SW480 (cell line): ENCODE measurements at places on chromosomes 3 and 15.

DNA sequence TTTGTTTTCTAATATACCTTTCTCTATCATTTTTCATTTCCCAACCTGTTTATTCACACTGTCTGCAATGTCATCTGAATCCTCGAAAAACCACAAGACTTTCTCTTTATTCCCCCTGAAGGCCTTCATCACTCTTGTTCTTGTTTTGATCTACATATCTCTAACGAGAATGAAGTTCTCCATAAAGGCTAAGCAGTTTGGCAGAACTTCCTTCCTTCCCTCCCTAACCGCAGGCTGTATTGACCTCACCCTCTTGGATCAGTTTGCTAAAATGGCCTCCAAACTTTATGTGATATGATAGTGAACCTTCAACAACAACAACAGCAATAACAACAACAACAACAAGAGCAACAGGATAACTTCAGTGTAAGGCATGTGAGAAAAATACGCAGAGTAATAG, 392.8 kb downstream of the TIGIT start:
- no peak for DNase-seq

DNA sequence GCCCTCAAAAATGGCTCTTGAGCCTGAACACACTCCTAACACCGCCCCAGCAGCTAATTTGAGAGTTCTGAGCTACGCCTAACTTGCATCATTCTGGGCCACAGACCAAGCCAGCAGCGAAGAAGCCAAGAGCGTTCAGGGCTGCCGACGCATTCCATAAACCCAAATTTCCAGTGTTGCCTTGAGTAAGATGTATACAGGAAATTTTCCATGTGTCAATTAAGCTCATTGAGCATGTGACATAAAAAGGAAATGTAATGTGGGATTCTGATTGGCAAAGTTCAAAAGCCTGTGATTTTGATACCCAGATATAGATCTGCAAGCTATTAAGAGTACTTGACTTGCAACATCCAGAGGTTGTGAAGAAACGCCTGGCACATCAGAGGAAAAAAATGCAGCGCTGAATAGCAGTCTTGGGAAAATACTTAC, 148.6 kb upstream of the NR2F2 start:
- DNase-seq = no peak

DNA sequence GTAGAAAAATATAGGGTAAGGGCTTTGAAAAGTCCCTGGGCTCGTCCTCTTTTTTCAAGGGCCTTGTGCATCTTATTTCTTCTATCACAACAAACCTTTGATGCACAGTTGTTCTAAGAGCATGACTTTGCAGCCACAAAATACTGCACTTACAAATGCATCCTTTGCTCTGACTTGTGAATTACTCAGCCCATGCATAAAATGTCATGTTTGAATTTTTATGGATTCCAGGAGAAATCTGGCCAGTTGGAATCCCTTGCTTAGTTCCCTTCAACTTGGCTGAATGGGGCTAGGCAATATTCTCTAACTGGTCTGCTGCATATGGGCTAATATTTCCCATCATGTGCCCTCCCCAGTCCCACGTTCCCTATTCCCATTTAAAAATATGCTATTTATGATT, 523.9 kb upstream of the RGMA start:
- no peak for DNase-seq

DNA sequence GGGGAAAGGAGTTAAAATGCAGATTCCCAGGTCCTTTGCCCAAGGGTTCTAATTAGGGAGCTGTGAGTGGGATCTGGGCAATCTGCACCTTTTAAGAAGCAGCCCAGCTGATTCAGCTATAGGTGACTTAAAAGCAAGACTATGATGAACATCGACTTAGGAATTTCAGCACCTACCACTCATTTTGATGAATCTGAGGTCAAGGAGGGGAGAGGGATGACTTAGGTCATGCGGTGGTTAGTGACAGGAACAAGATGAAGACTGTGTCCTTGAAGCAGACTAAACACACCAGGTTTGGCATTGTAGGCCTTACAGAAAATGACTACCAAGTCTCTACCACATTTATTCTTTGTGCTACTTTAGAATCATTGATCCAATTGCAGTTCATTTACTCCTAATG, 196.3 kb downstream of the DTWD1 start:
- no peak for DNase-seq

DNA sequence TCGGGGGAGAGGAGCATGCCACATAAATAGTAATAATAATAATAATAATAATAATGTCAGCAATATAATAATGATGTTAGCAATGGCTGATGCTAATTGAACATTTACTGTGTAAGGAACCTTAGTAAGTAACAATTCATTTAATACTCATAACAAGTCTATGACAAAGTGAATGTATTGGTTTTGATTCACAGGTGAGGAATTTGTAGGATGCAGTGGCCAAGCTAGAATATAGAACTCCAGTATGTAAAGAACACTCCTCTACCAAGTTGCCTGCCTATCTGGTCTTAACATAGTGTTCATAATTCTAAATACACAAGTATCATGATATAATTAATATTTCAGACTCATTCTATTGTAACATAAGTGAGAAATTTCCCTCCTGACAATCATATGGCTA, 1016.5 kb downstream of the ROBO1 start:
- no peak for DNase-seq

DNA sequence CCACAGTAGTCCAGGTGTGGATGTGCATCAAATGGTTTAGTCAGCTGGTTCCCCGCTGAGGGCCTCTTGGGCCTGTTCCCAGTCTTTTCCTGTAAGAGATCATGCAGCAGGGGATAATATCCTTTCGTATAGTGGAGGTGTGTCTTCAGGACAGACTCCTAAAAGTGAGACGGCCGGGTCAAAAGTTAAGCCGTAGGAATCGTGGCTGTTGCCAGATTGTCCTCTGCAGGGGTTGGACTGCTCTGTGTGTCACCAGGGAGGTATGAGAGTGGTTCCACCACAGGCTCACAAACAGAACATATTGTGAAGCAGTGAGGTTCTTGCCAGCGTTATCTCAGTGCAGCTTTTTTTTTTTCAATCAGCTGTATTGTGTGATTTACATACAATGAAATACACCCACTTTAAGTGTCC, 95.0 kb downstream of the VGLL4 start:
- DNase-seq = no peak

- DNase-seq = no peak
These were observed 49.8 kb downstream of the BDH1 start for GRCh38 chr3:197505796-197506548.

DNA sequence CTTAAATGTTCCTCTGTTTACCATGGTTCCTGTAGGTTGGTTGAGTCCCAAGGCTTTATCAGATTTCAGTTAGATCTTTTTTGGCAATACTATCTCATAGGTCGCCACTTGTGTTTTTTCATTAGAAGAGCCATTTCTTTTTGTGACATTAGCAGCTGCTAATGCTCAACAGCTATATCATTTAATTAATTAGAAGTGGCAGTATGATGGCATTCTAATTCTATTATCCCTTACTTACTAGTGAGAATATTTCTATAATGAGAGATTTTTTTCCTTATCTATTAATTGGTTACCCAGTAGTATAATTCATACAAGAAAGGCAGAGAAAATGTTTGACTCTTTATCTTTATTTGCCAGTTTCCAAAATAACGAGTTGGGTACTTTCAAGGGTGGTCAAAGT, 25.2 kb downstream of the FRMD4B start:
- no peak for DNase-seq

- DNase-seq = no peak
These were observed 44.5 kb downstream of the CTDSPL2 start for GRCh38 chr15:44471885-44472455.
